ENCODE measurements at places on chromosomes 11 and 22.

DNA sequence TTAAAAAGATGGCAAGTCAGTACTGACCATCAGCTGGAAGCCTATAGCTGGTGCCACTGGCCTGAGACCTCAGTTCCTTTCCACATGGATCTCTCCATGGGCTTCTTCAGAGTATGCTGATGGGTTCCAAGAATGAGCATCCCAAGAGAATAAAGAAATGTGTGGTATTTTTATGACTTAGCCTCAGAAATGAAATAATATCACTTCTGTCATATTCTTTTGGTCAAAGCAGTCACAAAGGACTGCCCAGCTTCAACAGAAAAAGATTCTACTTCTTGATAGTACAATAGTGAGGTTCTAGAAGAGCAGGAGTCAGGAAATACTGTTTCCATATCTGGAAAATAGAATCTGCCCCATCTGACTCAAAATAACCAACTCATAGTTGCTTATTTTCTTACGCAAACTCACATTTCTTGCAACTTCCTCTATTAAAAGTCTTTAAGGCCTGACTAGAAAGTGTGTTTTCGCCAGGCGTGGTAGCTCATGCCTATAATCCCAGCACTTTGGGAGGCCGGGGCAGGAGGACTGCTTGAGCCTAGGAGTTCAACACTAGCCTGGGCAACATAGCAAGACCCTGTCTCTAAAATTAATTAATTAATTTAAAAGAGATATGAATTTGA lies 116.9 kb downstream of the SIK3 start:
- DNase-seq = no peak

- DNase-seq = no peak
Observed at GRCh38 chr22:24302591-24302990, 32.0 kb downstream of the SPECC1L start.

- no peak for DNase-seq
Observed at GRCh38 chr22:22097727-22098228, 115.2 kb upstream of the TOP3B start.

GRCh38 chr11:65448418-65449105 lies 26.0 kb downstream of the NEAT1 start:
- DNase-seq = no peak

GRCh38 chr22:23149743-23150238 lies 4.5 kb downstream of the RAB36 start:
- no peak for DNase-seq

DNA sequence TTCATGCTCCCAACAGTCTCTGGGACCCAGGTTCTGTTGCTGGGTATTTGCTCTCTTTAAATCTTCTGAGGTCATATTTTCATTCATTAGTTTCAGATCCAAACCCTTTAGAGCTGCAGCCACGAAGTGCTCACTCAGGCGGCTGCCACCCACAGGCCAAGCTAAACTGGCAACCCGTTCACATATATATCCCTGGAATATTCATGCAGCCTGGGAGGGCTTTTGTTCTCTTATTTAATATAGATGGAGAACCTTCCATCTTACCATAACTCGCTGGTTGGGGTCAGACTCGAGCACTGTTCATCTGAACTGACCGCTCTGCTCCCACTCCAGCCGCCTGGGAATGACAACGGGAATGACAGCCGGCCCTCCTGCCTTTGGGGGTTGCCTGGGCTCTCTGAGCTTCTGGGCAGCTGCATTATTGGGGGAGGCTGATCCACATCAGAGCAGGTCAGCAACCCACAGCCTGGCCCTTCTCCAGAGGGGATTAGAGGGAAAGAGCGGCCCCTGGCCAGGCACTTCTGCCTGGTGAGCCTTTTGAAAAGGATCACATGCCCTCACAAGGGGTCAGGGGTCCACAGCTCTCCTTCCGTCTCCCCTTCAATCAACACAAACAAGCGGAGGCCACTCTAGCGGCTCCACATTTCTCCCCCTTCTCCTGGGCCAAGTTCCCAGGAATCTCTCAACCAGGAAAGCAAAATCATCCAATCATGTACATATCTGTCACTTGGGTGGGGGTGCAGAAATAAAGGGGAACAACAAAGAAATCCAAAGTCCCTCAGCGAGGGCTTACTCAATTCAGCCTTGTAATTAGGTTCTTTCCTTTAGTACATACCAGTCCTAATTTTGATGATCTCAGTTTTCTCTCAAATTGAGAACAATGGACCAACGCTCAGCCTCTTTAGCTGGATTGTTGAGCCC lies 11.8 kb downstream of the TMEM184B start:
- no peak for DNase-seq

DNA sequence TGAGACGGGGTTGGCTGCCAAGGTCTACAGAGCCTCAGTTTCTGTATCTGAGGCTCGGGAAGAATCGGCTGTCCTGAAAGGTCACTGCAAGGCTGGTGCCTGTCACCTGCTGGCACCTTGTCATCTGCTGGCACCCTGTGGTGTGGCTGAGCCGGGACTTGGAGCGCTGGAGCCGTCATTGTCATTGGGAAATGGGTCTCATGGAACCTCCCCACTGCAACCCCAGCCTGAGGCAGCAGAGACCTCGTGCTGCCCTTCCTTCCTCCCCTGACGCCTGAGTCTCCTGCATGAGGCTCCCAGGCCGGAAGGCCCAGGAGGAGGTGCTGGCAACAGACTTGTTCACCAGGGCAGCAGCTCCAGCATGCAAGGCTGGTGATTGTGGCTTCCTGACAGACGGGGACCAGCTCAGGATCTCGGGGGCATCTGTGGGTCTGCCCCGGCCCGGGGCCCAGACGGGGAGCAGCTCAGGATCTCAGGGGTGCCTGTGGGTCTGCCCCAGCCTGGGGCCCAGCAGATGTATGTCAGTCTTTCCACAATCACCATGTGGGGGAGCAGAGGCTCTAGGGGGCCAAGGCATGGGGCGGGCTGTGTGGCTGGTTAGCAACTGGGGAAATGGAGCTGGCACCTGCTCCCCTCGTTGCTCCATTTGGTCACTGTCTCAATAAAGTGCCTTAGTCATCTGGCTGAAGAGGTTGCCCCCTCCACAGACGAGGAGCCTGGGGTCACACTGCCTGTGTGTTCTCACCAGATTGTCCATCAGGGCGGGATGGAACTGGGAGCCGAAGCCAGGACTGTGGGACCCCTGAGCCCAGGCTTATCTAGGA lies 668.7 kb downstream of the BRD1 start:
- DNase-seq = no peak

DNA sequence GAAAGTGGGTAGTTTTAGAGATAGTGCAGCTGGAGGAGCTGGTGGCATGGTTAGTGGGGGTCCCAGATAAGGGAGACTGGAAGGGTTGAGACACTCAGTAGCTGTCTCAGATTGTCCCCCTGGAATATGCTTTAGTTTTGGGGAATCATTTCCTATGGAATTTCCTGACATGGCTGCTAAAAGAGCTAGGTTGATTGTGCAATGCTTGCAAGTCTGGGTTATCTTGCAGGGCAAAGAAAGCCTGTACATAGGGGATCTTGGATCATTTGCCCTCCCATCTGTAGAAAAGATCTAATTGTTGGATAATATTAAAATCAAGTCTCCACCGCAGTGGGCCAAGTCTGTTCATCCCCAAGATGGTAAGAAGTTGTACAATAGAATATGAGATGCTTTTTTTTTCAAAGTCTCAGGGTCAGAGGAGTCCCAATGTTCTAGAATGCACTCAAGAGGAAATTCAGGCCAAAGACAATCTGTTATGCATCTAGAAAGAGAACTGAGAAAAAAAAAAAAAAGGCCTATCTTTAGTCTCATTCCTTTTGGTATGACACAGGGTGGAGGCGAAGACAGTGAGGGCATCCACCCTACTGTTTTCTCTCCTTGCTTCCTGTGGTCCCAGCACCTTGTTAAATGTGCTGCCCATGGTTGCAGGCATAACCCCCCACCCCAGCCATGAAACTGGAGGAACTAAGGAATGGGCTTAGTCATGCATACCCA lies 20.2 kb downstream of the MS4A6E start:
- DNase-seq = no peak

- DNase-seq = no peak
Observed at GRCh38 chr22:37148742-37149665, 712 bp downstream of the IL2RB start.

- no peak for DNase-seq
Observed at GRCh38 chr11:93051186-93051585, 81.7 kb downstream of the MTNR1B start.

DNA sequence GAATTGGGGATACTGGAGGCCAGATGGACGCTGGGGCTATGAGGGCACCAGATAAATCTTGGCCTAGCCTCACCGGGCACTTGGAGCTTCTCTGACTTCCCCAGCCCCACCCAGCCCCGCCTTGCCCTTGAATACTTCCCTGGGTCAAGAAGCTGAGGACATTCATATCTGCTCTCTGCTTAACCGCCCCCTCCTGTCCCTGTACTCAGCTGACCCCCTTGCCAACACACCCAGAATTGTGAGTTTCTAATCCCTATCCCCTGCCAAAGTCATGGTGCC lies 22.0 kb downstream of the FADS3 start:
- no peak for DNase-seq

- no peak for DNase-seq
Observed at GRCh38 chr11:32895471-32895870, 2.9 kb downstream of the QSER1 start.

DNA sequence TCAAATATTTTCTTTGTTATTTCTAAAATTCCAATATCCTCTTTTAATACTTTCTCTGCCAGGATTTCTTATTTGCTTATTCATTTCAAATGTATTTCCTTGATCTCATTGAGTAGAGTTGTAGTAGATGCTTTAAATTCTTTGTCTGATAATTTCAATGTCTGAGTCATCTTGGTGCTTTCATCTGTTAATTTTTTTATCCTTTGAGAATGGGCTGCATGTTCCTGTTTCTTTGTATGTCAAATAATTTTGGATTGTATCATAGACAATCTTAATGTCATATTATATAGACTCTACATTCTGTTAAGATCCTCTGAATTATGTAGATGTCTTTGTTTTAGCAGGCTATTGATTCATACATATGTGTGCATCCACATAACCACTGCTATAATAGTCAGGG lies 57.5 kb downstream of the MYEOV start:
- DNase-seq = no peak

DNA sequence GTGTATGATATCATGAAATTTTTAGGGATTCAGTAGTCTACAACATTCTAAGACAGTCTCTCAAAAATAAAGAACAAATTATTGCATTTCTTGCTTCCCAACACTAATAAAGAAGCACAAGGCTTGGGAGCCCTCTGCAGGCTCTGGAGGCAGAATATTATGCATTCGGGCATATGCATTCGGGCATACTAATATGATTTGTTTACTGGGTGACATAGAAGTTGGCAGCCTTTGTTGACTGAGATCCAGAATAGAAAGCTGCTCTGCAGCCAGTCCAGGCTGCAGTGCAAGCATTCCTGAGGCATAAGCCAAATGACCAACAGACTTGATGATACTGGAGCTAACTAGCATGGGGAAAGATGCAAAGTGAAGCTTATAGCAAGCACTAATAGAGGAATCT lies 945.5 kb downstream of the OPCML start:
- no peak for DNase-seq
